Upper lobe of left lung (tissue), 6 donors: ENCODE measurements at places on chromosomes 5 and 9. TPM values are rescaled to one million over a fixed set of nuclear protein-coding genes. Genes with fewer than 3 reads are reported as not detected.

DNA sequence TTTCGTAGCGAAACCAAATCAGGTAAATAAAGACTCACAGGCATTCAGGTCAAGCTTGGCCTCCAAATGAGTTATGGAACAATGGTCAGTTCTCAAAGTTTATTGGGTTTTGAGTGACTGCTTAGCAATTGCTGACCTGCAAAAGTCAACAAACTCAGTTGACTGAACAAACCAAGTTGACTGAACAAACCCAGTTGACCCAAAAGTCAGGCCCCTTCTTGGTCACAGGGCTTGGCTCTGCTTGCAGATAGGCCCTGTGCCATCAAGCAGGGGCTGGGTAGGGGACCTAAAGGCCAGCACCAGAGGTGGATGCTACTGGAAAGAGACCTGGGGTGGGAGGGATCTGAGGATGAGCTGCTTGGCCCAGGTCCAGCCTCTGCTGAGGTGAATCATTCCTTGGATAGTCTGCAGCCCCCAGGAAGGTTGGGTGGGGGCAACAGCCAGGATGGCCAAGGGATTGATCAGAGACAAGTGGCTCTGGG, 64.6 kb downstream of the GADD45G start:
- no peaks in the 10 kb centered on the region for H3K36me3 ChIP-seq
- no peak overlapping the region for H3K4me3 ChIP-seq
- H3K4me1 ChIP-seq: peaks cover 41% of the 10 kb centered on the region

DNA sequence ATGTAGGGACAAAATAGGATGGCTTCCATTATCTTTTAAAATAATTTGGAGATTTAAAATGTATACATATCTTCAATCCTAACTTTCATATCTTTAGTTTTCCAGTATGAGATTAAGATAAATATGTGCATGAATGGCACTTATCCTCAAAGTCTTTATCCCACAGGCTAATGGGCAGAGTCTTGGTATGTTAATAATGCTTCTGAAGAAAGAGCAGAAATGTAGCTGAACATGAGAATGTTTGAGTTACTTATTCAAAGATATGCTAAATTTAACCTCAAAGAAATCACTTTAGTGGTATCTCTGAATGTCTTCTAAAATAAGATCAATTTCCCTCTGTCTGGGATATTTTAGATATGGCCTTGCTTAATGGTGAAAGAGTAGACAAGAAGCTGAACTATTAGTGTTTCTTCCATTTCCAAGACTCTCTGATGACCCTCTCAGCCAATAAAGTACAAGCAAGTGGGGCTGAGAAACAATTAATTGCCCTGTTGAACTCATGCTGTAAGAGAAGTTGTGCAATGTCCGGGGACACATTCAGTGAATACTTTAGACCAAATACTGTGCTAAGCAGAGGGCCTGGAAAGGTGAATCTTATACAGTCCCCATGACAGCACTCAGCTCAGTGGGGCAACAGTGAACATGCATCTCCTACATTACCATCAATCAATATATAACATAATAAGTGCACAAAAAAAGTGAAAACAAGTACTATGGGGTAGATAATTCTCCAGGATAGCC, 50.0 kb upstream of the ADAMTSL1 start:
- H3K36me3 ChIP-seq: no peaks in the 10 kb centered on the region
- H3K4me1 ChIP-seq: no peaks in the 10 kb centered on the region
- no peak overlapping the region for H3K4me3 ChIP-seq
- peak; percentile 30 for DNase-seq

DNA sequence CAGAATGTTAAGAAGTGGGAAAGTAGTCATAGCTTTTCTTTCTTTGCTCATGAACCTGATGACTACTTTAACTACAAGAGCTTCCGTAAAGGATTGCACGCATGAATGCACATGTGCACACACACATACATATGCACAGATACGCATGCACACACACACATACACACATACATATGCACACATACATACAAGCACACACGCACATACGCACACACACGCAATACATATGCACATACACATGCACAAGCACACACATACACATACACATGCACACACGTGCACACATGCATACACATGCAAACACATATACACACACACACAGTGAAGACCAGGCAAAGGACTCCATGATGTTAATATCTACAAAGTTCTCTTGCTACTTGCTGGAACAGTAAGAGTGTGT, 22.9 kb downstream of the LSM11 start:
- H3K27ac ChIP-seq: no peak overlapping the region
- no peak for DNase-seq
- H3K36me3 ChIP-seq: no peaks in the 10 kb centered on the region
- H3K4me1 ChIP-seq: no peaks in the 10 kb centered on the region
- H3K4me3 ChIP-seq: no peak overlapping the region

DNA sequence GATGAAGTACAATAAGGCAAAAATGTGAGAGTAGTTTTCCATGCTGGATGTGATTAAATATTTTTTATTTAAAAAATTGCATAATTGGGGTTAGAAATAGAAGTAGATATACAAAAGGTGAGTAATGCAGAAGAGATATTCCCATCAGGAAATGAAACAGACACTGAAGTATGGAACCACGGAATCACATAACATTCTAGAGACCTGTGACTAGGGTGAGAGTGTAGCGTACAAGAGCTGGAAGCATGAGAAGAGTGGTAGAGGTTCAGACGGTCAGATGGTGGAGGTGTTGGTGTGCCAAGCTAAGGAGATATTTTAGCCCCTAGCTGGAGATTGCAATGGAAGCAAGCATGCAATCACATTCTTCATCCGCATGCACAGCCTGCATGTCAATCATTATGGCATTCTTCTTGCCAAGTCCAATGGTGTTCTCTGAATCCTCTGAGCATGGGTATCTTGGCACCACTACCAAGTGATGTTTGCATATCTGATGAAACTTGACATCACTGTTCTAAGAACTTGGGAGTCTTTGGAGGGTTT, 587.8 kb downstream of the PSAT1 start:
- no peak for DNase-seq
- no peaks in the 10 kb centered on the region for H3K27me3 ChIP-seq
- no peak overlapping the region for H3K27ac ChIP-seq
- H3K4me3 ChIP-seq: no peak overlapping the region
- H3K4me1 ChIP-seq: no peaks in the 10 kb centered on the region

DNA sequence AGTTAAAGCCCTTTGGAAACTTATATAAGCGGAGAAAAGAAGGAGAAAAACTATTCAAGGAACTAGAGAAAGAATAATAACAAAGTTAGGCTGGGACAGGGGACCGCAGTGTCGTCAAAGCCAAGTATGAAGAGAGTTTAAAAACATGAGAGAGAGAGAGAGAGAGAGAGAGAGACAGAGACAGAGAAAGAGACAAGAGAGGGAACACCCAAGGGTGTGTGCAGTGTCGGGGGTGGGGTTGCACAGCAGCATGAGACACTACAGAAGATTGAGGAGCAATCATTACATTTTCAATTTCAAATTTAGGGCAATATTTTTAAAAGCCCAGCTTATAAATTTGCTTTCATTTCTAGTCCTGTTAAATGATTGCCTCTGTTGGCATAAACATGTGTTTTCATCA, 74.3 kb downstream of the NNT start:
- H3K4me1 ChIP-seq: no peaks in the 10 kb centered on the region
- H3K36me3 ChIP-seq: no peaks in the 10 kb centered on the region
- H3K27me3 ChIP-seq: no peaks in the 10 kb centered on the region
- H3K4me3 ChIP-seq: no peak overlapping the region
- no peak overlapping the region for H3K27ac ChIP-seq
- DNase-seq: no peak

- no peaks in the 10 kb centered on the region for H3K4me1 ChIP-seq
- no peaks in the 10 kb centered on the region for H3K27me3 ChIP-seq
- no peak for DNase-seq
- no peaks in the 10 kb centered on the region for H3K36me3 ChIP-seq
- H3K4me3 ChIP-seq: no peak overlapping the region
Observed at GRCh38 chr5:102589661-102590060, 90.9 kb upstream of the SLCO6A1 start.

DNA sequence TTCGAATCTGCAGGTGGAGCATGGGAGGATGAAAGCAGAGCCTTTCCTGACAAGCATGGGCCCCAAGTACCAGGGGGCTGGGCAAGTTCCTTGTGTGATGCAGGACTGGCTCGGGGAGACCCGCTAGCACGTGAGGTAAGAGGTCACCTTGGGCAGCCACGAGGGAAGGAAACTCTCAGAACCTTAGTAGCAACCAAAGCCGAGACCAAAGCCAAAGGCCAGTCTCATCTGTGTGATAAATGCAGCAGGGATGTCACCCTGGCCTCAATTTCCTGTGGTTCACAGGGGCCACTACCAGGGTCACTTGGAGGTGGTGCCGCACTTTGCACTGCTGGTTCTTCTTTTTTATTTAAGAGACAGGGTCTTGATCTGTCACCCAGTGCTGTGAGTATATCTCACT, 39.5 kb downstream of the PRRT1B start:
- no peak overlapping the region for H3K4me3 ChIP-seq
- H3K27me3 ChIP-seq: no peaks in the 10 kb centered on the region
- DNase-seq: no peak
- H3K27ac ChIP-seq: no peak overlapping the region

GRCh38 chr9:130366072-130366471, 78.7 kb upstream of the ASS1 start:
- no peaks in the 10 kb centered on the region for H3K4me1 ChIP-seq
- H3K27me3 ChIP-seq: no peaks in the 10 kb centered on the region
- no peak overlapping the region for H3K27ac ChIP-seq
- H3K4me3 ChIP-seq: no peak overlapping the region
- no peaks in the 10 kb centered on the region for H3K36me3 ChIP-seq

GRCh38 chr5:351921-352245, 30.4 kb downstream of the AHRR start:
- H3K27ac ChIP-seq: no peak overlapping the region
- H3K4me1 ChIP-seq: no peaks in the 10 kb centered on the region
- no peak overlapping the region for H3K4me3 ChIP-seq

DNA sequence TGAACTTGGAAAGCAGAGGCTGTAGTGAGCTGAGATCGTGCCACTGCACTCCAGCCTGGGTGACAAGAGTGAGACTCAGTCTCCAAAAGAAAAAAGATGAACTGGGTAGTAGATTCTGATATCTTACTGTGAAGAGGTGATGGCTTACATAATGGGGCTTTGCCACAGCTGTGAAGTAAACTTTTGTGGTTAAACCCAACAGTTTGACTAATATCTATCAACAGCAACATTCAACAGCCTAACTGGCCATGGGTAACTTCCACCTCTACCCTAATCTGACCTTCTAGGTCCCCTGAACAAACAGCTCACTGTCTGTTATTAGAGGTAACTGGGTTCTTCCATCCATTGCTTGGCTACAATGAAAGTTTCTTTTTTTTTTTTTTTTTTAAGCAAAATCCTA, 52.1 kb downstream of the TLE1 start:
- no peaks in the 10 kb centered on the region for H3K36me3 ChIP-seq
- no peaks in the 10 kb centered on the region for H3K27me3 ChIP-seq
- no peak overlapping the region for H3K27ac ChIP-seq
- no peaks in the 10 kb centered on the region for H3K4me1 ChIP-seq
- H3K4me3 ChIP-seq: no peak overlapping the region
- DNase-seq: no peak

GRCh38 chr5:159933531-159934485, 17.5 kb downstream of the ADRA1B start:
- H3K36me3 ChIP-seq: no peaks in the 10 kb centered on the region
- no peak overlapping the region for H3K27ac ChIP-seq
- no peak overlapping the region for H3K4me3 ChIP-seq
- no peaks in the 10 kb centered on the region for H3K4me1 ChIP-seq

DNA sequence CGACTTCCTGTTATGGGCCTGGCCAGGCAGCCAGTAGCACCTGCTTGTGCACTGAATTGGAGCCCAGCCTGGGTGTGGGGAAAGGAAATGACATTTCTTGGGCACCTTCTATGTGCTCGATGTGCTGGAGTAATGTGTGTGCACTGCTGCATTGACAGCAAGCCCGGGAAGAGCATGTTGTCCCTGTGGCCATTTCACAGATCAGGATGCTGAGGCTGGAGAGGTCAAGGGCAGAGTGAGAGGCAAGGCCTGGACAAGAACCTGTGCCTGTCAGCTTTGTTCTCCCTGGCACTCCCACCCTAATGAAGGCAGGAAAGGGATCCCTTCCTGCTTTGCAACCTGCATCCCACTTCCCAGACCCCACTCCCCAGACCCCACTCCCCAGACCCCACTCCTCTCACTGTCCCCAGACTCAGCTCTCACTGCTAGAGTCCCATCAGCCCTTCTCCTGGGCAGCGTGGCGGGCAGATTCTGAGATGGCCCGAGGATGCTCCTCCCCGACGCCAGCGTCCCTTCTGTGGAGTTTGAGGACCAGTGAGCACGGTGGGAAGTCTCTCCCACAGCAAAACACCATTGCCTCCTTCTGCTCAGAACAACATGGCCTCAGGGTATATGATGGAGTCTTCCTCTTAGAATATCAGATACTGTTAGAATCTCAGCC, 49.6 kb downstream of the BARX1 start:
- DNase-seq: no peak
- H3K36me3 ChIP-seq: no peaks in the 10 kb centered on the region
- H3K27me3 ChIP-seq: no peaks in the 10 kb centered on the region

DNA sequence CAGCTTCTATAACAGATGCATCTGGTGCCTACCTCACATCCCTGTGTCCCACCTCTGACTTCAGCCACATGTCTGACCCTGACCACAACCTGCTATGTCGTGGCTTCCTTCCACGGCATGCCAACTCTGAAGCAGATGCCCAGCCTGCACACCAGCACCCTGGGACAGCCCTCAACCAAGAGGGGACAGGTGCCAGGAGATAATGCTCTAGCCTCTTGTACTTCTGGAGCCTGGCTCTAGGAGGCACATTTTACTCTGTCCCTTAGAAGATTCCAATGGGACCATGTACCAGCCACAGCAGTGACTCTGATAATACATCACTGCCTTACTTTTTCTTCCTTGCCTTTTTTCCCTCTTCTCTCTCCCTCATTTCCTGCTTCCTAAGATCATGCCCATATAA, 51.4 kb downstream of the EBF1 start:
- H3K36me3 ChIP-seq: no peaks in the 10 kb centered on the region
- no peak for DNase-seq
- peaks cover 9% of the 10 kb centered on the region for H3K4me1 ChIP-seq
- no peaks in the 10 kb centered on the region for H3K27me3 ChIP-seq
- H3K4me3 ChIP-seq: no peak overlapping the region
- H3K27ac ChIP-seq: no peak overlapping the region

Gene SREK1IP1
- 20.7 TPM for total RNA-seq

Gene BSPRY
- 7.5 TPM for total RNA-seq

Gene ECM2
- total RNA-seq: 9.0 TPM

Gene PCDHA4
- 1.5 TPM for total RNA-seq

Gene SOWAHA
- 0.55 TPM for total RNA-seq

Gene CYFIP2
- total RNA-seq: 43.3 TPM

Gene PCDHB16
- total RNA-seq: 2.1 TPM
